ENCODE measurements at places on chromosomes 7 and 10. TPM values are rescaled to one million over a fixed set of nuclear protein-coding genes. Genes with fewer than 3 reads are reported as not detected.

Gene MAD1L1
- total RNA-seq: 20.7 TPM

Gene ARID5B
- 6.1 TPM for total RNA-seq

DNA sequence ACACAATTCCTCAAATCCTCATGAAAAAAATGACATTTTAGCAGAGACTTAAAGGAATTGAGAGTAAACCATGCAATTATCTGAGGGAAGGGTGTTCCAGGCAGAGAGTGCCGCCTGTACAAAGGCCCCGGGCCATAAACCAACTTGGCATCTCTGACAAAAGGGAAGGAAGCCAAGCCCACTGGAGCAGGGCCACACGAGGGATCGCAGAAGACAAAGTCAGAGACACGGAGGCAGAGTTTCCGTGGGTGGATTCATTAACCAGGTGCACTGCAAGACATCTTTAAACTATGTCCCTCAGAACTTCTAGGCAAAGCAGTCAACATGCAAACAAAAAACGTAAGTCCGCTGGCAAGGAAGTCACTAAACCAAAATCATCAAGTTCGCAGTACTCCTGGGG lies 92.0 kb downstream of the SFMBT2 start:
- no peak for DNase-seq

DNA sequence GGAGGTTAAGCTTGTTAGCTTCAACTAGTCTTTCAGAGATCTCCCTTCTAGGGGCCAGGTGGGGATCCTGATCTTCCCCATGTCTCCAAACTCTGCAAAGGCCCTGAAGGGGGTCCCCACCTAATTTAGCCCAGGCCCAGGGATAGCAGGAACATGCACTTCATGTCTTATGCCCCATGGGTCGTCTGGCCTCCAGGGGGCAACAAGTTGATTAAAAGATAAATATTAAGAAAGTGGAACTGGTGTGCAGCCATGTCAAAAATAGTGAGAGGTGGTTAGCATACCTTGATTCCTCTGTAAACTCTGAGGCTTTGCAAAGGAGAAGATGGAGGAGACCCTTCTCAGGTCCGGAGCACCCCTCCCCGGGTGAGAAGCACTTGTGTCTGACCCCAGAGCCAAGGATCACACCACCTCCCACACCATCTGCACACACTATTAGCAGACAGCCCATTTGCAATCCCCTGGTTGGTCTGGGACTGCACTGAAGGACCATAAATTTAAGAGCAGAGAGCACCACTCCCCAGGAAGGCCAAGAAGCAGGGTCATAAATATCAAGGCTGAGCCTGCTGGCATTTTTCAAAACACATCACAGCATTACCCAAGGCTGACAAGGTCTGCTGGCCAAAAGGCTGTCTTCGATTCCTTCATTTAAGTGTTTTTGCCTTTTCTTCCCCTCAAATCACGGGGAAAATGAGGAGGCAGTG lies 44.2 kb upstream of the LRRC18 start:
- DNase-seq: no peak

- DNase-seq: no peak
Measured at GRCh38 chr10:87746911-87747310, 71.1 kb downstream of the ATAD1 start.

Measured in liver (tissue), 10 donors.